Activated T-helper 1 cell treated with Interleukin-2 at 50 U/mL for 16 hours (primary cell): ENCODE measurements at places on chromosomes 5 and 9.

- DNase-seq: no peak
Measured at GRCh38 chr5:132561601-132562000, 4.8 kb downstream of the RAD50 start.

GRCh38 chr5:65120371-65120967 lies 351.7 kb downstream of the CWC27 start:
- no peak for DNase-seq

- no peak for DNase-seq
Measured at GRCh38 chr5:156498226-156498980, 171.4 kb downstream of the SGCD start.

DNA sequence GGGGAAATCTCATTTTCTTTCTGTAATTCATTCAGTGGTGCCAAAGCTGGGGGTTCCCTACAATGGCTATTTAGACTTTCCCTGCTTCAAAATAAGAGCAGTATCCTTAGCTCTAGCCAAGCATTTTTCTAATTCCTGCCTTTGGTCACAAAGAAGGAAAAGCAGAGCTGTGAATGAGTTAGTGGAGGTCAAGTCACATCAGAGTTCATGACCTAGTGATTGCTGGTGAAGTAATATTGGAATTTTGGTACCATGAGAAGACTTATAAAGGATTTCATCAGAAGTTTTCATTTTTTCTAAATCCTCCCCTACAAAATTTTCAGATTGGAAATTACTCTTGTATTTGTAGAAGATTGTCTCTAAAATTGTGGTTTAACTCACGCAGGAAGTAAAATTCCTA lies 28.0 kb downstream of the DNAJC21 start:
- DNase-seq: no peak

DNA sequence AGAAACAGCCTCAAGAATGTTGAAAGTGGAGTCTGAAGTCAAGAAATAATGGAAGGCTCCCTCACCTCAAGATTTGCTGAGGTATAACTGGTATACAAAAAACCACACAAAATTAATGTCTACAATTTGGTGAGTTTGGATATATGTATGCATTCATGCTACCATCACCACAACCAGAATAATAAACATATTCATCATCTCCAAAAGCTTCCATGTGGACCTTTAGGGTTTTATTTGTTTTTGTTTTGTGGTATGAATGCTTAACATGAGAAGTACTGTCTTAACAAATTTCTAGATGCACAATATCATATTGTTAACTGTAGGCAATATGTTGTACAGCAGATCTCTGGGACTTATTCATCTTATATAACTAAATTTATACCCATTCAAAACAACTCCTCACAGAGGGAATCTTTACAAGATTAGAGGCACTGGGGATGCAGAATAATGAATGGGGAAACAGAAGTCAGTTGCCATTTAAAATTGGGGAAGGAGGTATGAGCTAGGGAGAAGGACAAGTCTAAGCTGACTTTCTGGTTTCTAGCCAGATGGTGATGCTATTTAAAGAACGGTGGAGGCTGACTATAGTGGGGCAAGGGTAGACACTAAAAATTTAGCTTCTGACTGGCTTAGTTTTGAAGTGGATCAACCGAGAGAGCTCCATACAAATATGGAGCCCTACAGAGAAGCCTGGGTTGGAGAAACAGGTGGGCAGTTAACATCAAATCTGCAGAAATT lies 213.9 kb downstream of the BNC2 start:
- DNase-seq: no peak

DNA sequence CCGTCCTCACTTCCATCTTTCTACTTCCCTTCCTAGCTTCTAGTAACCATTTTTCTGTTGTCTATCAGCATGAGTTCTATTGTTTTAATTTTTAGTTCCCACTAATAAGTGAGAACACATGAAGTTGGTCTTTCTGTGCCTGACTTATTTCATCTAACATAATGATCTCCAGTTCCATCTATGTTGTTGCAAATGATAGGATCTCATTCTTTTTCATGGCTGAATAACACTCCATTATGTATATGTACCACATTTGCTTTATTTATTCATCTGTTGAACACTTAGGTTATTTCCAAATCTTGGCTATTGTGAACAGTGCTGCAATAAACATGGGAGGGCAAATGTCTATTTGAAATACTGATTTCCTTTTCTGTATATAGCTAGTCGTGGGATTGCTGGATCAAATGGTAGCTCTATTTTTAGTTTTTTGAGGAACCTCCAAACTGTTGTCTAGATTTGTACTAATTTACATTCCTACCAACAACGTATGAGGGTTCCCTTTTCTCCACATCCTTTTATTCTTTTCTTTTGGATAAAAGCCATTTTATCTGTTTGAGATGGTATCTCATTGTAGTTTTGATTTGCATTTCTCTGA lies 50.3 kb downstream of the NSD1 start:
- no peak for DNase-seq

- DNase-seq: no peak
Measured at GRCh38 chr9:61666310-61666709, 476.5 kb downstream of the SPATA31A7 start.

DNA sequence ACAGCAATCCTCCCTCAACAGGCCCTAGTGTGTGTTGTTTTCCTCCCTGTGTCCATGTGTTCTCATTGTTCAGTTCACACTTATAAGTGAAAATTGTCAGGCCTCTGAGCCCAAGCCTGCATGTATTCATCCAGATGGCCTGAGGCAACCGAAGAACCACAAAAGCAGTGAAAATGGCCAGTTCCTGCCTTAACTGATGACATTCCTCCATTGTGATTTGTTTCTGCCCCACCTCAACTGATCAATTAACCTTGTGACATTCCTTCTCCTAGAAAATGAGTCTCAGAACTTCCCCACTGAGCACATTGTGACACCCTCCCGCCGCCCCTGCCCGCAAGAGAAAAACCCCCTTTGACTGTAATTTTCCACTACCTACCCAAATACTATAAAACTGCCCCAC lies 17.4 kb upstream of the TRPC7 start:
- DNase-seq: no peak

- DNase-seq: no peak
Measured at GRCh38 chr9:33465596-33466564, 7.8 kb downstream of the NOL6 start.

- DNase-seq: peak; percentile 29
Measured at GRCh38 chr9:77177894-77178794, 810 bp downstream of the VPS13A start.

- no peak for DNase-seq
Measured at GRCh38 chr5:82314964-82315758, 37.0 kb upstream of the RPS23 start.

- no peak for DNase-seq
Measured at GRCh38 chr9:13939701-13940490, 374.0 kb downstream of the NFIB start.

GRCh38 chr9:23842565-23843129 lies 16.6 kb upstream of the ELAVL2 start:
- DNase-seq: no peak

- DNase-seq: no peak
Measured at GRCh38 chr5:75062925-75063531, 10.7 kb upstream of the GCNT4 start.

- DNase-seq: no peak
Measured at GRCh38 chr9:126621061-126621918, 7.6 kb downstream of the LMX1B start.

- DNase-seq: no peak
Measured at GRCh38 chr5:2751592-2752021, at the start of gene IRX2. Gene IRX2, minus strand, starts transcription at chr5:2751677. Its CDS starts 264 bp downstream, at chr5:2751413.
